ENCODE measurements at places on chromosomes 1 and 21. TPM values are rescaled to one million over a fixed set of nuclear protein-coding genes. Genes with fewer than 3 reads are reported as not detected.
A peak's percentile ranks its signal among the peaks of the same experiment; 100 is the strongest.

Gene TNNT2
- total RNA-seq, result not detected

Gene F5
- total RNA-seq, result 0.72 TPM

Gene PGD
- 201 TPM for total RNA-seq

DNA sequence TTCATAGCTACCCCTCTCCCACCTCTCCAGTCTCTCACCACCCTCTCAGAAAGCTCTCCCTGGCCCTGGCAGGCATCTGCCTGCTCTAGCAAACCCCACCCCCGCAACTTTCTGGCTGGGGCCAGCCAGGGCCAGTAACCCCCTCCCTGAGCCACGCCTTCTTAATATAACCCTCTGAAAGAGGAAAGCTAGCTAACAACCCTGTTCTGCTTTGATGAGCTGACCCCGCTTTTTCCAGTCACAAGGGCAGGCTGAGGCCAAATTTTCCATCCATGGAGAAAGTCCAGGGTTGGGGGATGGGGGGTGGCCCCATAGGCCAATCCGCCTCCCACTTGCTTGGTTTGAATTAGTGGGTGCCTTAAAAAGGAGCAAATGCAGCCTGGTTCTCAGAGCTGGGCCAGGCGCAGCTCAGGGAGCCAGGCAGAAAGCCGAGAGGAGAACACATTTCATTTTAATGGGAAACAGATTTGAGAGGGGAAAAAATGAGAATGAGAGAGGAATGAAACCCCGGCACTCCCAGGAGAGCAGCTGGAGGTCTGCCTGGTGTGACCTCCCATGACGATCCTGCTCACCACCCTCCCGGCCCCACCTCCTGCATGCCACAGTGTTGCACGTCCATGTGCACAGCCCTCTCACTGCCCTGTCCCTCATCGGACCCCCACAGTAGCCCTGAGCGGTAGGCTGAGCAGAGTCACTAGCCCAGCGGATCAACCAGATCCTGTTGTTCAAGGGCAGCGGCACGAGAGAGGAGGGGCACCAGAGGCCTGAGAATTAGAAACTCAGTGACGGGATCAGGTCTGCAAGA is 62.3 kb downstream of the OPTC start:
- H3K4me1 ChIP-seq, result no peaks in the 10 kb centered on the region
- no peak overlapping the region for H3K27ac ChIP-seq
- H3K4me3 ChIP-seq, result no peak overlapping the region
- DNase-seq, result no peak
- H3K36me3 ChIP-seq, result no peaks in the 10 kb centered on the region

DNA sequence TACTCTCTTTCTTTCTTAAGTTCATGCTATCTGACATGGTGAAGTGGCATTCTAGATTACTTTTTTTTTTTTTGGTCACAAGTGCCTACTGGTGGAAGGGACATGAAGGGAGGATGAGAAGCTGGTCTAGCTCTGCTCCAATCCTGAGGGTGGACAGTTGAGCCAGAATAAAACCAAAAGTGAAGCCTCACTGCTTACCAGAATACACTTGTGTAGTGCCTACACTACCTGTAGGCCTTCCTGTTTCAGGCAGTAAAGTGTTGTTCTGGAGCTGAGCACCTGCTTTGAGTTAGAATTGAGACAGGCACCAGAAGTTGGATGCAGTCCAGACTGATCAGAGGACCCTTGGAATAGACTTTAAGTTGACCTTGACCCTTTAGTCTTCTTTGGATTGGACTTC is 40.4 kb upstream of the APOBEC4 start:
- no peaks in the 10 kb centered on the region for H3K36me3 ChIP-seq
- peaks cover 11% of the 10 kb centered on the region for H3K4me1 ChIP-seq

- DNase-seq, result no peak
- H3K27ac ChIP-seq, result no peak overlapping the region
- H3K4me3 ChIP-seq, result no peak overlapping the region
- no peaks in the 10 kb centered on the region for H3K4me1 ChIP-seq
- no peaks in the 10 kb centered on the region for H3K36me3 ChIP-seq
Observed at GRCh38 chr1:236727521-236727920, 41.2 kb downstream of the ACTN2 start.

Gene CAP1
- total RNA-seq, result 482 TPM

Gene THRAP3
- 135 TPM for total RNA-seq

DNA sequence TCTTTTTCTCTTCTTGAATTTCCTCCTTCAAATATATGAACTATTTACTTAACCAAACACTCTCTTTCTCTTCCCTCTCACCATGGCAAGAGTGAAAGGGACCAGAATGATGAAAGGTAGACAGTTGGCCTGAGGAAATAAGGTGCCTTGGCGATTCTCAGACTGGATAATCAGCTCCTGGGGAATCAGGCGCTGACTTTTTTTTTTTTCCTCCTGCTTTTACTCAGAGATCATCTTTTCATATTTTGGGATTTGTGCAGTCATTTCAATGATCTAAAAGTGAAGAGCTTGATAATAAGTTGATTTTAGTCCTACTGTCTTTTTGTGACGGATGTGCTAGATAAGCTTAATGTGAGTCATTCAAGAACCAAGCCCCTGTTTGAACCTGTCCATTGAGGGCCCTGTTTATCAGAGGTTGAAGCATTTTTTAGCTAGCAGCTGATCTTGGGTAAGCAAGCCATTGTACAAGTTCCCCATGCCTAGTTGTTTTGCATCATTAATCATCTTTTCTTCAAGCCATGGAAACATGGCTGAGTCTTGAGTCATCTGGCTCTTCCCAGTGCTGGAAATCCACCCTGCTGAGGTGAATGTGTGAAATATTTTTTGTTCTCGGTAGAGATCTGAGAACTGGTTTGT is 40.8 kb downstream of the ITSN1 start:
- no peak overlapping the region for H3K4me3 ChIP-seq
- peaks cover 3% of the 10 kb centered on the region for H3K4me1 ChIP-seq
- H3K27me3 ChIP-seq, result no peaks in the 10 kb centered on the region
- no peaks in the 10 kb centered on the region for H3K36me3 ChIP-seq
- DNase-seq, result no peak
- H3K27ac ChIP-seq, result no peak overlapping the region

GRCh38 chr1:116375887-116376728 is 3.1 kb downstream of the ATP1A1 start:
- DNase-seq, result no peak
- no peaks in the 10 kb centered on the region for H3K36me3 ChIP-seq
- H3K4me3 ChIP-seq, result peak overlapping the region; percentile 95
- H3K4me1 ChIP-seq, result peaks cover 25% of the 10 kb centered on the region

DNA sequence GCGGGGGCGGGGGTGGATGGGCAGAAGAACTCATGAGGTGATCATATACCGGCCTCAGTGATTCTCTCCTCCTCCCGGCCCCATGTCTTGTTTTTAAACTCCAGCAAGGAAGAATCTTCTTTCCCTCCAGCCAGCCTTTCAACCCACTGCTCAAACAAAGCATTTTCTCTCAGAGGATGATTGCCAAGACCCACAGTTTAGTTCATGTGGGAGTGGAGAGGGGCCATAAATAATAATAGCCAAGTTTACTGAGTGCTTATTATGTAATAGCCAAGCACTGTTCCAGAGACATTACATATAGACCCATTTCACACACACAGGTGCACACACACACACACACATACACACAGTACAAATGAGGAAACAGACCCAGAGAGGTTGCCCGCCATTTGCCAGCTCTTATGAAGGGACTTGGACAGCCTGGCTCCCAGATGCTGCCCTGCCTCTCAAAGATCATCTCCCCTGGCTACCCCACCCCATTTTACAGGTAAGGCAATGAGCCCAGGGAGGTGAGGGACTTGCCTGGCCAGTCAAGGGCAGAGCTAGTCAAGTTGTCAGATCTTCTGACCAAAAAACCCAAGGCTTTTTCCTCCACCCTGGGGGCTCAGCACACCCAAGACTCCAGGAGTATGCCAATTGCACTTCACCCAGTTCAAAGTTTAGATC is 18.0 kb upstream of the BCAR3 start:
- peaks cover 54% of the 10 kb centered on the region for H3K4me1 ChIP-seq
- H3K27ac ChIP-seq, result no peak overlapping the region
- no peaks in the 10 kb centered on the region for H3K27me3 ChIP-seq

- no peaks in the 10 kb centered on the region for H3K4me1 ChIP-seq
- no peaks in the 10 kb centered on the region for H3K36me3 ChIP-seq
- no peak overlapping the region for H3K27ac ChIP-seq
- no peak overlapping the region for H3K4me3 ChIP-seq
- no peak for DNase-seq
Observed at GRCh38 chr1:110756506-110756905, 81.8 kb upstream of the KCNA3 start.

GRCh38 chr1:195828325-195828724 is 779.9 kb downstream of the KCNT2 start:
- no peak for DNase-seq
- H3K36me3 ChIP-seq, result no peaks in the 10 kb centered on the region
- no peaks in the 10 kb centered on the region for H3K4me1 ChIP-seq

DNA sequence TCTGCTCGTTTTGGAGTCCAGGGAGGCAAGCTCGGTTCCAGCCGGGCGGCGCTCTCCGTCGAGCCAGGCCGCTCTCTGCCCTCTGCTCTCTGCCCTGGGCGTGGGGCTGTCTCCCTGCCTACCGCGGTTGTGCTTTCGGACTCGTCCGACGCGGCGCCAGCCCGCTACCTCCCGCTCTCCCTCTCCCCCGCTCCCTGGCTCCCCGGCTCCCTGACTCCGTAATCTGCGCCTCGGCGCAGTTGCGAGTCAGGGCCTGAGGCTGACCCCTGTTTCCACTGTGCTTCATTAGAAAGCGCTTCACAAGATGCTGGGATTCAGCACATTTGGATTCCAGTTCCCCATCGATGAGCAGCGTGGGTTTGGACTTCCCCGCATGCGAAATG is 2.2 kb downstream of the SOX13 start:
- no peak overlapping the region for H3K4me3 ChIP-seq
- H3K36me3 ChIP-seq, result no peaks in the 10 kb centered on the region
- H3K4me1 ChIP-seq, result no peaks in the 10 kb centered on the region
- no peak for DNase-seq

DNA sequence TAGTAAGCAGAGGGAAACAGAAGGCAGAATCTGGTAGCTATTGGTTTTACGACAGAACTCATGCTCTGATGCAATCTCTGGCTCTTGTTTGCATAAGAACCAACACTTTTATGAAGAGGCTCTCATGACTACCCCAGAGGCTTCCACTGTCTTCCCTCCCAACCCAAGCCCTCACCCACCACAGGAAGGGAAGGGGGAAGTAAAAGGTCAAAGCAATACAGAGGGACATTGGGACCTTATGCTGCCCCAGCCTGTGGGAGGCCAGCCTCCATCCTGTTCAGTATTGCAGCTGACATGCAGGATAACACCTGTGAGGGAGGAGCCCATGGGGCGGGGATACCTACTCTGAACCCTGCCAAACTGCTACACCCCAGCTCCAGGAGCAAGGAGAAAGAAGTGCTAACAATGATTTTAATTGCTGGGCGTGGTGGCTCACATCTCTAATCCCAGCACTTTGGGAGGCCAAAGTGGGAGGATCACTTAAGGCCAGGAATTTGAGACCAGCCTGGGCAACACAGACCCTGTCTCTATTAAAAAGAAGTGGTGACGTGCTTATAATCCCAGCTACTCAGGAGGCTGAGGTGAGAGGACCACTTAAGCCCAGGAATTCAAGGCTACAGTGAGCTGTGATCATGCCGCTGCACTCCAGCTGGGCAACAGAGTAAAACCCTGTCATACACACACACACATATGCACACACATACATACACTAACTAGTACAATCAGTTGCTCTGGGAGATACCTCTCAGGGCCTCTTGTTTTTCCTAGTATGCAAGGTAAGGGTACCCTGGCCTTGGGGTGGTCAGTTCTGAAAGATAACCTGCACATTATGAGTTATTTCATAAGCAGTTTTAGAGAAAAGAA is 9.5 kb downstream of the MR1 start:
- peak overlapping the region; percentile 40 for H3K27ac ChIP-seq
- no peak for DNase-seq
- H3K36me3 ChIP-seq, result no peaks in the 10 kb centered on the region

Gene IQGAP3
- 10.5 TPM for total RNA-seq

DNA sequence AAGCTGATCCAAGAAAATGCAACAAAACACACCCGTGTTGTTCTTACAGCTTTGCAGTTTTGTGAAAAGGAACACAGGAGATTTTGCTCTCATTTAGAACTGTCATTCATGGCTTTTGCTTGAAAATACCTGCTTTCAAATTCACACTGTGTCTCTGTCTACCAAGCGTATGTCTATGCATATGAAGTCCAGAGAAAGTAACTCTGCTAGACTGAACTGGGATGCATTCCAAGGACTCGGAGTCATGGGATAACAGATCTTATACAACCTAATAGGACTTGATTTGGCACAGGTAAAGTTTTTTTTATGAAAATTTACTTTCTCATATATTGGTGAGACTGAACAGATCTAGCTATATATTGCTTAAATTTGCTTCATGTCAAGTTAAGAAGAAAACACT is 102.4 kb downstream of the PTGER3 start:
- H3K27me3 ChIP-seq, result no peaks in the 10 kb centered on the region
- no peak for DNase-seq
- no peaks in the 10 kb centered on the region for H3K36me3 ChIP-seq
- H3K27ac ChIP-seq, result no peak overlapping the region

Gene SPRR2B
- total RNA-seq, result not detected

- no peaks in the 10 kb centered on the region for H3K4me1 ChIP-seq
- H3K27ac ChIP-seq, result no peak overlapping the region
- peaks cover 10% of the 10 kb centered on the region for H3K36me3 ChIP-seq
- no peak overlapping the region for H3K4me3 ChIP-seq
- DNase-seq, result no peak
Observed at GRCh38 chr21:46448108-46448507, 10.6 kb upstream of the DIP2A start.

DNA sequence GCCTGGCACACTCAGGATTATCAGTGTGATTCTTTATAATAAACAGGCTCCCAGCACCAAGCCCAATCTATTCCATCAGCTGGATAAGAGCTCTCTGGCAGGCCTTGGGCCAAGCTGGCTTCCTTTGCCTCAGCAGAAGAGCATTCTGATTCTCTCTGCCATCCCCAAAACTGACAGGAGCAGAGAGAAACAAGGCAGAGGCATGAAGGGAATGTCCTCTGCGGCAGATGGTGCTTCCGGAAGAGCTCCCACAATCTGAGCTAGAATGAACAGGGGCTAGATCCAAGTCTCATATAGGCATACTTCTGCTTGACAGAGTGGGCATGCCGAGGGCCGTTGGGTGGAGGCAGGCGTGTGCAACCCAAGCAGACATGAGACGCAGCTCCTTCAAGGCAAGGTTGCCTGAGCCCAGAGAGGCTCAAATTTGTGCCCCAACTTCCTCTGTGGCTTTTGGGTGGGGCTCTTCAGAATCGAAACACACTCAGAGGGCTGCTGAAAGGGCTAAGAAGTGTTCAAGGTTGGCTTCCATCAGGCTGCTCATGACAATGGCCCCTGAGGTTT is 4.0 kb downstream of the CAPN2 start:
- H3K4me1 ChIP-seq, result peaks cover 34% of the 10 kb centered on the region
- peak overlapping the region; percentile 75 for H3K27ac ChIP-seq
- no peaks in the 10 kb centered on the region for H3K36me3 ChIP-seq
- H3K27me3 ChIP-seq, result no peaks in the 10 kb centered on the region
- peak overlapping the region; percentile 23 for H3K4me3 ChIP-seq

DNA sequence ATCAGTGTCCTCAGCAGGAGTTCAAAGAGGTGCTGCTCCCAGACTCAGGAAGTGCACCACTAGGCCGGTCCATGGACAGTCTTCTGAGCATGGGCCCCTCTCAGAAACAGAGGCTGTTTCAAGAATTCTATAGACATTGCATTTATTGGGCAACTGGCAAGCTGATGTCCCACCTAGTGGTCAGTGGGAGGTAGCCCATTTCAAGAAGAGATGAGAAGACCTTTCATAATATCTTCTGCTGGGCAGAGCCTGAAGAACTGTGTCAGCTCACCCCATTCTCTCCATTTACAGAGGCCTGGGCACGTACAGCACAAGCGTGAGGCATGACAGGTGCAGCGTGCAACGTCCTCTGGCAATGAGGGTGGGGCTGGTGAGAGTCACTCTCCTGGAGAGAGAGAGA is 216.0 kb downstream of the DYRK1A start:
- no peak overlapping the region for H3K27ac ChIP-seq
- H3K4me1 ChIP-seq, result no peaks in the 10 kb centered on the region
- H3K27me3 ChIP-seq, result no peaks in the 10 kb centered on the region
- H3K4me3 ChIP-seq, result no peak overlapping the region
- no peak for DNase-seq

Gene TRNP1
- 0.13 TPM for total RNA-seq
